ENCODE measurements at places on chromosomes 3 and 15. TPM values are rescaled to one million over a fixed set of nuclear protein-coding genes. Genes with fewer than 3 reads are reported as not detected.

DNA sequence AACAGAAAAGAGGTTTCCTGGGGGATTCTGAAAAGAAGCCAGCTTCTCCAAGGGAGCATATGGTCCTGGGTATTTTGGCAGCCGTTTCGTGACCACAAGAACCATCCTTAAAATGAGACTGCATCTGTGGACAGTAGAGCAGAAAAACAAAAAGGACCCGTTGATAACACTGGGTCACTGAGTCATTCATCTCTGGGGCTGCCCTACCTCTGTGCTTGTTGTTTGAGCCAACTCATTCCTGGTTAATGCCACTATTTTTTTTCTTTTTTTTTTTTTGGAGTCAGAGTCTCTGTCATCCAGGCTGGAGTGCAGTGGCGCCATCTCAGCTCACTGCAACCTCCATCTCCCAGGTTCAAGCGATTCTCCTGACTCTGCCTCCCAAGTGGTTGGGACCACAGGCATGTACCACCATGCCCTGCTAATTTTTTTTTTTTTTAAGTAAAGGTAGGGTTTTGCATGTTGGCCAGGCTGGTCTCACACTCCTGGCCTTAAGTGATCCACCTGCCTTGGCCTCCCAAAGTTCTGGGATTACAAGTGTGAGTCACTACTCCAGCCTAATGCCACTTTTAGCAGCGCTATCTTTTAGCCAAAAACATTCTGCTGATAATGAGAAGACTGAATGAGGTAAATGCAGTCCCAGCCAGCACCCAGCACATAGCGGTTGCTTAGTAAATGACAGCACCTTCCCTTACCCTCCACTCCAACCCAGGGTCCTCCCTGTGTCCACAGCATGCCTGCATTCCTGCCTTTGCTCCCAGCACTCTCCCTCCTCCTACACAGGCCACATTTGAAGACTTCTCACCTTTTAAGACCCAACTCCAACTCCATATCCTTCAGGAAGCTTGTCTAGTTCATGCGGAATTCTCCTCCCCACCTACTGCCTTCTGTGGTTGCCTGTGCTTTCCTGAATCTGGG is 9.1 kb upstream of the ISL2 start:
- no peak for DNase-seq

GRCh38 chr3:151925876-151926275 is 52.4 kb downstream of the SUCNR1 start:
- DNase-seq = no peak

GRCh38 chr15:34342737-34343575 is at the start of the genes NOP10 and NUTM1:
Gene NOP10, minus strand, starts transcription at chr15:34343136. Its CDS starts 63 bp downstream, at chr15:34343073.
Gene NUTM1, plus strand, starts transcription at chr15:34343315. Its CDS starts 382 bp downstream, at chr15:34343697.
- DNase-seq = peak; percentile 82

DNA sequence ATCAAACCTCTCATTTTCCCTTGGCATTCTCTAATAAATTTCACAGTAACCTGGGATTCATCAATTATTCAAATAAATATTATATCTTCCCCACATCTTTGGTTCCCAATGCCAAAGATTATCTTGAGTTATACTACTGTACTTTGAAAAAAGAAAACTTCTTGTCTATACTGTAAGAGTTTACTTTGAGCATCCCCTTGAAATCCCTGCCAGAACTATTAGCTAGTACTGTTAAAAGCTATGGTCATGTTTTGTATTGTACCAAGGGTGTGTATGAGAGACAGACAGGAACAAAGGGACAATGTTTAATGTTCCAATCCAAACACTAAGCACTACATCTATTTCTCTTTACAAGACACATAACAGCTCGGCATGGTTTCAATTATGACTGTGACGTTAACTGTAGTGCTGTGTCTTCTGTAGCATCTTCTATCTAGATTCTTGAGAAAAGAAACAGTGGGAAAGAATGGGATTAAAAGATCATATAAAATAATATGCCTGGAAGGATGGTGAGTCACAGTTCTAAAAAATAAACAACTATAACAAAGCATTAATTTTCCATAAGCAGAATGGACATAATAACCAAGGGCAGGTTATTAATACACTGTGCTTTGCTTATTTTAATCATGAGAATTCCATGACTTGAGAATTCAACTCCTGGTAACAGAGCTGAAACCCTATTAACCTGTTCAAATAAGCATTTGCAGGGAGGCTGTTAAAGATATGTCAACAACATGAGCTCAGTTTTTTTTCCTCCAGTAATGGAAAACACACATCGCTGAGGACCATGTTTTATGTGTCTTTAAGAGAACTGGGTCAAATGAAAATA is 71.1 kb downstream of the ALDH1A2 start:
- DNase-seq = no peak

DNA sequence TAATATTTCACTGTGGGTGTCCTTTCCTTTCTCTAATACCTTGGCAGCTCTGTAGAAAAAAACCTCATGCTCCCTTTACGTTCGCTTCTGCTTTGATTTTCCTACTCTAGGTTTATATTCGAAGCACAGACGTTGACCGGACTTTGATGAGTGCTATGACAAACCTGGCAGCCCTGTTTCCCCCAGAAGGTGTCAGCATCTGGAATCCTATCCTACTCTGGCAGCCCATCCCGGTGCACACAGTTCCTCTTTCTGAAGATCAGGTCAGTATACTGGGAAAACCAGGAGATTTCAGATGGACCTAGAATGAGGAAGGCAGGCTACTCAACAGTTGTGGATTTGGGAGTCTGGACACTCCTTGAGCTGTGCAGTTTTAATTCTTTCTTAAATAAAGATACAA is 14.9 kb downstream of the ACP3 start:
- no peak for DNase-seq

DNA sequence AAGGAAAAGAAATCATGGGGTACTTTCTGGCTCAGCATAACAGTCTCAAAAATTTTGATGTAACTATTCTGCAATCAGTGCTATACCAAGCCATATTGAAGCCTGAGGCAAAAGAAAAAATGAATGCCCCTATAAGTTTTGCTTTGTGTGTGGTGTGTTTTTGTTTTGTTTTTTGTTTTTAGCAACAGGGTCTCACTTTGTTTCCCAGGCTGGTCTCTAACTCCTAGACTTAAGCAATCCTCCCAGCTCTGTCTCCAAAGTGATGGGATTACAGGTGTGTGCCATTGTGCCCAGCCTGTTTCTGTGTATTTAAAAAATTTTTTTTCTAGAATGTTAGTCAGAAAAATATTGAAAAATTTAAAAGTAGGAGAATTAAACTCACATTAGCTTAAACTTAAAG is 93.2 kb downstream of the ZNF280D start:
- no peak for DNase-seq

- DNase-seq = no peak
Measured at GRCh38 chr3:149306751-149307434, 26.5 kb downstream of the TM4SF18 start.

- DNase-seq = no peak
Measured at GRCh38 chr3:157311633-157312375, 124.8 kb upstream of the PTX3 start.

DNA sequence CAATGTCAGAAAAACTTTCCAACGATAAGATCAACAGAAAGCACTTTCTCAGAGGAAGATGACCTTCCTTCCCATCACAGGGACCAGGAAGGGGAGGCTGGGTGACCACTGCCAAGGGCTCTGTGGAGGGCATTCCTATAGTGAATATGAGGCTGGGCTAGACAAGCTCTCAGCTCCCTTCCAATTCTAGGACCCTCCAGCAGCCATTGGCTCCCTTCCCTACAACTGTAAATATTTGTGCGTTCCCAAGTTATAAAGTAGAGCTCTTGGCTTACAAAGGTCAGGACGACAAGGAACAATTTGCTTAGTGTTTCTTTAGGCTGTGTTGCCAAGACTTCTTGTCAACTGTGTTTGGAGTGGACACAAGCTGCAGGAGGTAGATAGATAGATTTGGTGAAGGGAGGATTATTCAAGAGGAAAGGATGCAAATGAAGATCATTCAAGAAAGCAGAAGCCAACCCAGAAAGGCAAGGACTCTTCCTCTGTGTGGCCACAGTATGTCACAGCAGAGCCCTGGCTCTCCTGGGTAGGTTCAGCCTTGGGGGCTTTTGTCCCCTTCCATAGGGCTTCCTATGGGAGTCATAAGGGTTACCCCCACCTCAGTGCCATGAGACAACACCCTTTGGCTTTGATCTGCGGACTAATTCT is 223.6 kb upstream of the TLE3 start:
- DNase-seq = no peak

DNA sequence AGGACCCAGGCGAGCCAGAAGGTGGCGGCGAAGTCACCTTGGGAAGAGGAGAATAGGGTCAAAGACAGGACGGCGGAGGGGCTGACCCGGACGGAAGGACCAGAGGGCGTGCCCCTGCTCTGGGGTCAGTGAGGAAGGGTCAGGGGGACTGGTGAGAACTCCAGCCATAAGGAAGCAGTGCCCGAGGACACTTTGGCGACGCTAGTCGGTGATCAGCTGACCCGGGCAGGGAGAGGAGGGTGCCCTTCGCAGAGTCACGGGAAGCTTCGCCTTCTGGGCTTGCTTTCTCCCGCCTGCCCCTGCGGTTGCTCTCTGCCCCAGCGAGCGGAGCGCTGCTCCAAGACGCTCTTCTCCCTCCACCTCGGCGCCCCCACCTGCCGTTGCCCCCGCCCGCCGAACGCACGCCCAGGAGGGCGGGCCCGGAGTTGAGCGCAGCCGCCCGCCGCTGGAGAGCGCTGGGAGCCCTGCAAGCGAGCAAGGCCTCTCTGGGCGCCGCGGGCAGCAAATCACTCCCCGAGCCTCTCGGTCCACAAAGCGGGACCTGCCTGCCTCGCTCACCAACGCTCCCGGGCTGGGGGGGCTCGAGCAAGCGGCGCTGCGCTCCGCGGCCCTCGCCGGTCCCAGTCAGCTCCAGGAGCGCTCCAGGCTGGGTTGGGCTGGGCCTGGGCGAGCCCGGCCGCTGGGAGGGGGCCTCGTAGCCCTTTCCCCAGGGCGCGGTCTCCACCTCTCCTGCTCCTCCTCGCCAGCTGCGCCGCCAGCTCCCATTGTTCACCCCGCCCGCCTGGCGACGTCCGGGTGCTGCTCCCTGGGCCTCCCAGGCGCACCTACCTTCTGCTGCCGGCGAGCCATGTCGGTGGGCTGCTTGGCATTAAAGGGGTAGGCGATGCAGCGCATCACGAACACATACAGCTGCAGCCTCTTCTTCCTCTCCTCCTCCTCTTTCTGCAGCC is 1.2 kb downstream of the CADPS start:
- DNase-seq = no peak

GRCh38 chr3:66991459-66991858 is 6.6 kb upstream of the KBTBD8 start:
- no peak for DNase-seq

DNA sequence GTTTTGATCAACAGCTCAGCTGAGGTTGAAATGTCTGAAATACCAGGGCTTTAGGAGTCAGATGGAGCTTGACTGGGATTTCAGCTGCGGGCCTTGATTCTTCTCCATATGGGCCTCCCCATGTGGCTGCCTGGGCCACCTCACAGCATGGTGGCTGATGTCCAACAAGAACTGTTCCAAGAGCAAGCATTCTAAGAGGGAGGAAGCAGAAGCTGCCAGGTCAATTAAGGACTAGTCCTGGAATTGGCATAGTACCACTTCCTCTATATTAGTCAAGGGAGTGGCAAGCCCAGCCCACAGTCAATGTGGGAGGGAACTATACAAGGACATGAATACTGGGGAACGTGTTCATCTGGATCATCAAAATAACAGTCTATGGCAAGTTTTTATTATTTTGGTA is 181.7 kb upstream of the ANKRD28 start:
- no peak for DNase-seq

DNA sequence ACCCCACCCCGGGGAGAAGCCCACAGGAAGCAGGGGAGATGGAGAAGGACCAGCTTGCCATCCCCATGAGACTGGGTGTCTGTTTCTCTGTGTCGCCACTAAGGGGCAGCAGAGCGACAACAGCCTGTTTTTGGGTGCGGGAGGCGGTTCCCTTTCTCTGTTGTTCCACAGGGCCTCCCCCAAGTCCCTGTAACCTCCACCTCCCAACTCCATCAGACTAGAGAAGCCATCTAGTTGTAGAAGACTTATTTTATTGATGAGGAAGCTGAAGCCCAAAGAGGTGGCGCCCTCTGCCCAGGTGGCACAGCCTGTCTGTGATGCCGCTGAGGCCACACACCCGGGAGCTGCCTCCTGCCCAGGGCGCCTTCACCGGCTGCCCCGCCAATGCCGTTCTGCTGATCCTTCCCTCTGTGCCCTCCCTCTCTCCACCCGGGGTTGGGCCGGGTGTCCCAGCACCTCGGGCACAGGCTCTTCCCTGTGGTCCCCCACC is 3.9 kb upstream of the CCDC9B start:
- DNase-seq = no peak

GRCh38 chr3:188383748-188384147 is 229.8 kb downstream of the LPP start:
- DNase-seq = no peak

- no peak for DNase-seq
Measured at GRCh38 chr3:183845090-183845489, 19.7 kb upstream of the MAP6D1 start.

DNA sequence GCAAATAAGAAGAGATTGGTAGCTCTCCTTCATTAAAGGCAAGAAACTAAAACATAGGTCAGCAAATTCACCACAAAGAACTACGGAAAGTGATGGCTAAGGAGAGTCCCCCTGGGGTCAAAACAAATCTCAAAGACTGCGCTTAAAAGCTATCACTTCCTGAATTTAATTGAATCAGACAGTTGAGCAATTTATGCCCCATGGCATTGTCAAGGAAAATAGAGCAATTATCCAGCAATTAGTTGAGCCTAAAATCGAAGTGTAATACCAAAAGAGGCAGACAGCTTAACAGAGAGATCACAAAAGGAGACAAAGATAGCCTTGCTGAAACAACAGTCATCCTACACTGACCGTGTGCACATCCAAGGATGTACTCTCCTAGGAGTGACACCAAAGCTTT is 74.4 kb upstream of the SCN10A start:
- no peak for DNase-seq

- no peak for DNase-seq
Measured at GRCh38 chr15:48333540-48333939, 2.3 kb downstream of the DUT start.

DNA sequence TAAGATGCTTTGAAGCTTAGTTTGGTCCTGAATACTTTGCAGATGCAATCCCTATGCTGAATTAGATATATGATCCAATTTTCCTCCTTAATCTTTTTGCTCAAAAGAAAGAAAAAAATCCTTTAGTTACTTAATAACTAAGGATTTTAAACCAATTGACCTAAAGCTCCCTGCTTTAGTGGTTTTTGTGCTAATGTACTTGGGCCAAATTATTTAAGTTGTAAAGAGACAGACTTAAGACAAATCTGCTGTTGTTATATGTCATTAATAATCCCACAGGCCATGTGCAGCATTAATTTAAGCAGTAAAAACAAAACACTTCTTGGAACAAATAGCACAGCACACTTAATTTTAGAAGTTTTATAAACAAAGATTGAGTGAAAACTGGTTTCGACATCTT is 776.1 kb upstream of the SEMA6D start:
- DNase-seq = no peak

Gene GRK7
- total RNA-seq = 0.15 TPM

Gene REC114
- not detected for total RNA-seq

All from breast epithelium (tissue), 4 donors.